ENCODE measurements at places on chromosomes 3 and 15.

DNA sequence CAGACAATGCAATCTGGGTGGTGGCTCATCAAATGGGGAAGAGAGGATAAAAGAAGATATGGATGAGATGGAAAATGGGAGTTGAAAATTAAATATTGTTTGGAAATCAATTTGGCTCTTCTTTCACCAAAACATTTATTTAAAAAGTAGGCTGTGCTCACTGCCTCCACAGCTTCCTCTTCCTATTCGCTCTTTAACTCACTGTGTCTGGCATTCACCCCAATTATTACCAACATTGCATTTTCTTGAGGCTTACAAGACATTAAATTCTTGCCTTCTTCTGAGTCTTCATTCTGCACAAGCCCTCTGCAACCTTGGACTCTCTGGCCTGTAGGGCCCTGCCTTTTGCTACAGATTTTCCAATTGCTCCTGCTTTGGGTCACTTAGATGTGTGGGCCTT lies 52.9 kb upstream of the TSPAN3 start:
- no peak for DNase-seq

- no peak for DNase-seq
These were observed 43.2 kb downstream of the ADAMTS7 start for GRCh38 chr15:78768096-78768495.

DNA sequence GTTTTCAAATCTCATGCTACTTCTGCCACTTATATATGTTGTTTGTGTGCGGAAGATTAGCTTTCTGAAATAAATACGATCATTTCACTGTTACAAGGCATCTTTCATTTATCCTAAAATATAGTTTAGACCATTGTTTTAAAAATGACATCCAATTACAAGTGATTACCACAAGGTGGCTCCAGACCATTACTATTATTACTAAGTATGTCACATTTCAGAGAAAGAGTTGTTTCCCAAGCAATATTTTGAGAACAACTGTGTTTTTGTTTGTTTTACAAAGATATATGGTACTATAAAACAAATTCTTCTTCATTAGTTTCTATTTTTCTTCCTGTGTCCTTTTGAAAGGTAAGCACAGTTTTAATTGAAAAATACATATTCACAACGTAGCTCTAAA lies 136.0 kb upstream of the RAP2B start:
- DNase-seq = no peak

GRCh38 chr15:65782096-65782495 lies 10.0 kb downstream of the DENND4A start:
- no peak for DNase-seq

DNA sequence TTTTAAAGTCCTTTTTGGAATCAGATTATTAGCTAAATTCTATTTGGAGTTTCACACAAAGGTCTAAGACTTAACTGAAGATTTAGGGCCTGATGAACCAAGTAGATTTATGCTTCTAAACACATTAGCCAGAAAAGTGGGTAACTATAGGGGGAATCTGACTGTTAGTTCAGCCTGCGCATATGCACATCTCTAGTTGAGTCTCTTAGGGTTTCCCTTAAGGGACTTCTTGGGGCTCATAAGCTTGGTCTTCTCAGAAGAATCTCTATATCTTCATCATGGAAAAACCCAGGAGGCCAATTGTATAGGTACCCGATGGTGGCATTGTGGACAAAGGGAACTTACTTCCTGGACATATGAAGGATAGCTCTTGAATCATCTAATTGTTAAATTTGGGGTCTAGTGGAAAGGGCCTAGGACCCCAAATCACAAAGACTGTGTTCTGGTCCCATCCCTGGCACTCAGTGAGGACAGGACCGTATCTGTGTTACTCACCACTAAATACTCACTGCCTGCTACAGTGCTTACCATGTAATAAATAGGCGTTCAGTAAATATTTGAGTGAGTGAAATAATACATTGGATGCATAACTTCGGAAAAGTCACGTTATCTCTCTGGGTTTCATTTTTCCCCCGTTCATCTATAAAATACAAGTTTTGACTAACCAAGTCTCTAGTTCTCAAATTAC lies 17.0 kb downstream of the SELENOT start:
- DNase-seq = no peak

DNA sequence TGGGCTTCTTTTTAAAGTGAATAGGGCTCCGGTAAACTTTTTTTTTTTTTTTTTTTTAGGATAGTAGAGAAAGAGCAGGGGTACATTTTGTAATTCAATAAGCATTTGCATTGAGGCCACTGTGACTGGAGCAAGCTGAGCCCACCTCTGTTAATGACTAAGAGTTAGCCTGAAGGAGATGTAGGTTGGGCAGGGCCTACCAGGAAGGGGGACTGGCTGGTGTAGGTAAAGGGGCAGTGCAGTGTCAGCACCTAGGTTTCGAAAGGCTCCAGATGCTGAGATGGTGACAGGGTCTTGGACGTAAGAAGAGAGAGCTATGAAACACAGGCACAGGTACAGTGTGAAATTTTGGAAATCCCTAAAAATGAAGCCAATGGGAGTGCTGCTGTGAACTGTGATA lies 30.7 kb downstream of the LPP start:
- DNase-seq = no peak

DNA sequence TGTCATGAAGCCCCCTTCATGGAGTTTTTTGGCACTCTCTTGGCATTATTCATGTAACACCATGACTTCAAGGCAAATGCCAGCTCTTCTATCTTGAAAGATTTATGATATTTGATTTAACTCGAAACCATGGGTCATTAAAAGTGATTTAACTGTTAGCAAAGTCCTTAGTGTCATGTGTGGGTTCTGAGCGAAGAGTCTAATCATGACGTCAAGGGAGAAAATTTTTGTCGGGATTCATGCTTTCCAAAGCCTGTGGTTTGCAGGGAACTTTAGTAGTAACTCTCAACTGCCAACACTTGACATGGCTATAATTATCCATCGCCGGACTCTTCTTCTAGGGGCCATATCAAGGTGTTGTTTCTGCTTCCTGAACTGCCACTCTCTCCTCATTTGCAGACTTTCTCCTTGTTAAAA lies 11.5 kb downstream of the GXYLT2 start:
- DNase-seq = no peak

DNA sequence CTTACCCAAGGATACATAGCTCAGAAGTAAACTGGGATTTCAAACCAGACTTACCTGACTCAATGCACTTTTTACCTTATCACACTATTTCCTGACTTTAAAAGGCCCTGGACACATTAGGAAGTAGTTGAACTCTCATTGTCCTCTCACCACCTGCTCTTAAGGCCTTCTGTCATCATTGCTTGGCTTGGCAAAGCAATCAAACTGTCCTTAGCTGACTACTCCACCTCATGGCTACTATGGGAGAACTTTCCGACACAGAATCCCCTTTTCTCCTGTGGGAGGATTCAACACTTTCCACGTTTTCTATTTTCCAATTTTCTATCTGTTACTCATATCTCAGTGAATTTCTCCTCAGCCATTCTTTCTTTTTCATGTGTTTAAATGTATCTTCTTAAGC lies 55.4 kb downstream of the ZNF148 start:
- no peak for DNase-seq

- DNase-seq = no peak
These were observed 467.6 kb upstream of the CFAP20DC start for GRCh38 chr3:59517388-59517787.

GRCh38 chr3:165339753-165340152 lies 143.6 kb upstream of the SLITRK3 start:
- DNase-seq = peak; percentile 14

DNA sequence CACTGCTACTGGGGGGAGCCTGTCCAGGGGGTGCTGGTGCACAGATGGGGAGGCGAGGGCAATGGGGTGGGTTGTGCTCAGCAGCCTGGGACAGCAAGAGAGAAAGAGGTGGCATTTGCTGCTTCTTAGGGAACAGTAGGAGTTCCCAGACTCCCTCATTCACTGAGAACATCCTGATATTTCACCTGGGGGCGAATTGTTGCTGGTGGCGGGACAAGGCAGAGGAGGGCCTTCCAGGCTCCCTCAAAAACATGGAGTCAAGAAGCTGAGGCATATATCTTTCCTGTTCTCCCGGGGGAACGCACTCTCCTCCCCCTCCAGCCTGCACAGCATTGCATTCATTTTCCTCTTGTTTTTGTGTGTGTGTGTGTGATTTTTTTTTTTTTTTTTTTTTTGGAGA lies 65.7 kb downstream of the CDC25A start:
- no peak for DNase-seq

DNA sequence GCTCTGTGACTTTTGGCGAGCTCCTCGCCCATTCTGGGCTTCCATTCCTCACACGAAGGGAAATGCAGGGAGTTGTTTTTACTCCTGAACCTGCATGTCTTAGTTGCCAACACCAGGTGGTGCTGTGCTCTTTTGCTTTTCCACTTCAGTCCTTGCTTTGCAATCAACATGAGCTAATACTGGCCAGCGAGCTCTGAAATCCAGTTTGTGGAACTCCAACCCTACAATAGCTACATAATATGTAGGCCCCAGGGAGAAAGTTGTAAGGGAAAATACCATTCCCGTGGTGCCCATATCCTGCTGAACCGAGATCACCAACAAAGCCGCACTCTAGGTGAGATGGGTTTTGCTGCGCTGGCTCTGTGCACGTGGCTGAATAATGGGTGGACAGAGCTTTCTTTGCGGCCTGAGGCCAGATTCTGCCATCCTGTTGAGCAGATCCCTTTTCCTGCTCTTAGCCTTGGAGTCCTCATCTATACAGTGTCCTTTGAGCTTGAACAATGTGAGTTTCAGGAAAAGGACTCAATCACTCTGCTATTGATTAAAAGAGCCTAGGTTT lies 25.0 kb downstream of the LSM3 start:
- DNase-seq = peak; percentile 40

- no peak for DNase-seq
These were observed 697 bp upstream of the TRIM69 start for GRCh38 chr15:44735482-44736180.

DNA sequence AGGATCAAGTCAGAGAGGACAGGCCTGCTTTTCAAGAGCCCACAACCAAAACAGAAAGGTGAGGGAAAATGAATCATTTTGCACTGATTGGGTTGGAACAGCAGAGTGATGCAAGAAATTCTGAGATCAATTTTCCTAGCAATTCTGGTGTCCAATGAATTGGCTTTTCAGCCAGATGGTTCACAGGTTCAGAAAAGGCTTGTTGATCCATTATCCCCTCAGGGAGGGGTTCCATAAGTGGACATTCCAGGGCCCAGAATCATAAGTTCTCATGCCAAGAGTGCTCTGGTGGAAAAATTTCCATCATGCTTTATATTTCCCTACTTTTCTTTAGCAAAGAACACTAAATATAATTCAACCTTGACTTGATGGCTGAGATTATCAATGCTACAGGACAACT lies 16.2 kb downstream of the RBP2 start:
- DNase-seq = no peak

GRCh38 chr3:19190602-19191001 lies 42.3 kb downstream of the KCNH8 start:
- no peak for DNase-seq

DNA sequence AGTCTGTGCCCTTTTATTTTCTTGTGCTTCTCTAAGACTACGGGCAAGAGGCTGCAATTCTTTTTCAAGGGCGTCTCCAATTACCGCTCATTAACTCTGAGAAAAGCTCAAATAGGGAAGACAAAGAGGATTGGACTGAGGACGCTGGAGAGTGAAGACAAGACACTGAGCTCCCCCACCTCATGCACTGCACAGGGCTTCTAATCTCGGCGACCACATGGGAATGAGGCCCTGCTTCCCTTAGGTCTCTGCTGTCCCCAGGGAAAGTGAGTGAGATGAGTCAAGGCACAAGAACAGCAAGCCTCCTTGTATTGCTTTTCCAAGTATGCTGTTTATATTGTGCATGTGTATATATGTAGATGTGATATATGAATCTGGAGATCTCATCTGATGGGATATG lies 392.2 kb upstream of the CFAP20DC start:
- no peak for DNase-seq

DNA sequence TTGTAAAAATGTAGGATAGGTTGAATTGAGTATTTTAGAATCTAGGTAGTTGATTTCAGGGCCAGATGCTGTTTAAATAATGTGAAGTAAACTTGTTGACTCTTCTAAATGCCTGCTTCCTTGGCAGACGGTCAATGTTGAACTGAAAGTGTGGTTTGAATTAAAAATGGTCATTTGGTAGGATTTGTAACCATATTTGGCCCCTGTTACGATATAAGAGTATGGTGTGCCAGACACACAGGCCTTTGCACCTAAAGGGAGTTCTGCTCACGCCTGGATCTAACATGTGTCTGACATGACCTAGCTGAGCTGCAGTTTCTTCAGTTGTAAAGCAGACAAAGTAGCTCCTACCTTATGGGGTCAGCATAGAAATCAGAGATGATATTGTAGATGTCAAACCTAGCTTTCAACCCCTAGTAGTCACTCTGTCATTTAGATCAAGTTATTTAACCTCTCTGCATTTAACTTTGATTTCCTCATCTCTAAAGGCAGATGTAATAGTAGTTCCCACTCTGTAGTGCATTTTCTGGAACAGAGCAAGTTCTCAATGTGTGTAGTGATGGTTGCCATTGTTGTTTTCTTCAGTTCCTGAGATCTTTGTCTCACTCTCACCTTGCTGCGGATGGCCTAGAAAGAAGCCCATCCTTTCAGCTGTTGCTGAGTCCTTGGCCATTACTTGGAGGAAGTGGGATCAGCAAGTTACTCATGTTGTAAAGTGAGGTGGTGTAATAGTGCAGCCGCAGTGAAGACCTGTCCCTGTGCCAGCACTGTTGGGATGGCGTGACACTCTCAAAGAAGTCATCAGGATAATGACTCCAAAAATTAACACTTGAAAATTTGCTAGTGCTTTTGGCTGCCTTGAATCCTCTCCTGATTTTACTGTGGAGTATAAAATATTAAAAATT lies 90.2 kb downstream of the GHSR start:
- DNase-seq = no peak

DNA sequence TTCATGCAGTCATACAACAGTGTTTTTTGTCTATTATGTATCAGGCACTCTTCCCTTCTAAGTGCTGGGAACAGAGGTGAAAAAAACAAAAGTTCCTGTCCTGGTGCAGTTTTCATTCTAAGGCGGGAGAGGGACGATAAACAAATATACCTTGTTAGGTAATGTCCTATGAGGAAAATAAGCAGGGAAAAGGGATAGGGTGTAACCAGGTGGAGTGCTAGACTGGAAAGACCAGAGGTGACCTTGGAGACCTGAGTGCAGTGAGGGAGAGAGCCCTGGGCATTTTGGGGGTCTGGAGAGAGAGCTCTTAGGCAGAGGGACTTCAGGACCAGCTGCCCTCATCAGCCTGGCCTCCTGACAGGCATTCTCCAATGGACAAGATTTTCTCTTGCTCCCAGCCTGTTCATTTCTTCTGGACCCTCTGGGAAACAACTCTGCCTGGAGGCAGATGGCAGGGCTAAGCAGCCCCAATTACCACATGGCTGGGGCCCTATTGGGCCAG lies 97.2 kb upstream of the TJP1 start:
- no peak for DNase-seq

GRCh38 chr3:181851063-181851462 lies 139.3 kb downstream of the SOX2 start:
- peak; percentile 76 for DNase-seq

GRCh38 chr3:58299839-58300516 lies 6.1 kb upstream of the RPP14 start:
- no peak for DNase-seq

DNA sequence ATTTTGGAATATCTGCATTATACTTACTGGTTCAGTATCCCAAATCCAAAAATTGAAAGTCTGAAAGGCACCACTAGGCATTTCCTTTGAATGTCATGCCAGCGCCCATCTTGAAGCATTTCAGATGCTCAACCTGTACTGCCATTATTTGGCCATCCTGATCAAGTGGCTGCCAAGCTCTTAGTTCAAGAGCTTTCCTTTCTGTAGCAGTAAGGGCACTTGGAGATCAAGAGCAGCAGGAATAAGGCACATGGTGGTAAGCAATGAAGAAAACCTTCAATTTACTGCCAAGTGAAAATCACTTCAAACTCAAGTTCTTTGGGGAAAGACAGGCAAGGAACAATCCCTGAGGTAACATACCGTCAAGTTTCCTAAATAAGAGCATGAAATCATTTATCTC lies 10.0 kb downstream of the RHOA start:
- peak; percentile 42 for DNase-seq
